ENCODE measurements at places on chromosomes 3 and 15.

GRCh38 chr3:25887907-25888306, 98.0 kb downstream of the OXSM start:
- no peak for DNase-seq

DNA sequence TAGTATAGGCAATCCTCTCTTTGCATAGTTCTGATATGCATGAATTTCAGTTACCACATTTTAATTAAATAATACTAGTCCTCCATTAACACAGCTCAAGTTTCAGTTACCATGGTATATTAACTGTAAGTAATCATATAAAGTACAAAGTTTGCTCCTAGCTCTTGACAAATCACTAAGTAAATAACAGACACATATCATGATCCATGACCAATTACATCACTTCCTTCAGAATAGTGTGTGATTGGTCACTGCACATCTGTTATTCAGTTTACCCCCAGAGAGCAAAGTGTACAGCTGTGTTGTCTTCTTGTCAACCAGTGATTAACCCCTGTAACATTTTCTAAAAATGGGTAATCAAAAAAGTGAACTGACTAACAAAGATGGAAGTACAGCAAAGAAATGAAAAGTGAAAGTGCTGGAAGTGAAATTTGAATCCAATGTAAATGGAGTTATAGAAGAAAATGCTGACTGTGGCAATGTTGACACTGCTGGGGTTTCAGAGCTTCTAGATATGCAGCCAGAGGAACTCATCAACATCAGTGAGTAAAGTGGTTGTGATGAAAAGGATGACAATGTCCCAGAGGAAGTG, 30.2 kb upstream of the LEKR1 start:
- no peak for DNase-seq

- no peak for DNase-seq
These were observed 54.2 kb upstream of the AMOTL2 start for GRCh38 chr3:134428401-134428800.

DNA sequence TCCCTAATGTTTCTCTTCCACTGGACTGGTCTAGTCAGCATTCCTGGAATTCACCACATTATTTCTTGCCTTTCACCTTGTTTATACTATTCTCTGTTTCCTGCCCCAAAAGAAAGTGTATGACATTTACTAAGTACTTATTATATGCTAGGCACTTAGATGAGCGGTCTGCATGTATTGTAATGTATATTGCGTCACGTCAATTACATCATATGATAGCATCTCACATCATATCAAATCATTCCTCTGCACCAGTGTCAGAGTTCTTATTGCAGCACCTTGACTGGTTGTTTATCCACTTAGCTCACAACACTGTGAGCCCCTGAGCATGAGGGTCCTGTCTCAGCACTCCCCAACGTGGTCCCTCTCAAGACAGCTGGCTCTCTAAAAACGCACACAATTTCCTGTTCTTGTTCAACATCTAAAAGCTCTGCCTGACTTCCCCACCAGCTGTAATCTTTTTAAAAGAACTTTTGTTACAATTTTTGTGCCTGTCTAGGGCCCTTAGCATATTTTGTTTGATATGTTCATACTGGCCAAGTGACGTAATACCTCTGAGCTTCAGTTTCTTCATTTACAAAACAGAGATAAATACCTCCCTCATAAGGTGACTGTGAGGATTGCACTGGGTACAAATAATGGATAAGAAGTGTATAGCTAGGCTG, 58.8 kb downstream of the ARHGAP31 start:
- DNase-seq = no peak

- DNase-seq = no peak
These were observed 148.2 kb downstream of the CHSY1 start for GRCh38 chr15:101103598-101103997.

DNA sequence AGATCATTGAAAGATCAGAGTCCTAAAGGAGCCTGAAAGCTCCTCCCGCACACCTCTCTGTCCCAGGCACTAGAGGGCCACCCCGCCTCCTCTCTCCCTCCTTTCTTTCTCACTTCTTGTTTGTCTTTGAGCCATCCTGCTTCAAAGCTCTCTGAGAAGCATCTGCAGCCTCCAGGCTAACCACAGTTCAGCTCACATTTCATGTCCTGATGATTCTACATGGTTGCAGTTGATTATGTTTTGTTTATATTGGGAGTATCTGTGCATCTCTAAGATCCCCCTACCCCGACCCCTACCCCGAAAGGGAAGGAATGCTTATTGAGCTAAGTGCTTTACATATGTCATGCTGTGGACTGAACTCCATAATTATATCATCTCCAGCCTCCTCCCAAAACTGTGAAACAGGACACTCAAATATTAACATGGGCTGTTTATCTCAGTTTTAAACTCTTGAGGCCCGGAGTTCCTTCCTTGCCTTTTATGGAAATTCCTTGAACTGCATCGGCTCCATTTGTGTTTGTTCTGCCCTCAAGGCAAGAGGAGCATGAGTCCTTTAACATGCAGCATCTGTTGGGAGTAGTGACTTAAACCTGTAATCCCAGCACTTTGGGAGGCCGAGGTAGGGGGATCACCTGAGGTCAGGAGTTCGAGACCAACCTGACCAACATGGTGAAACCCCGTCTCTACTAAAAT, 30.9 kb downstream of the MGLL start:
- DNase-seq = peak; percentile 69

DNA sequence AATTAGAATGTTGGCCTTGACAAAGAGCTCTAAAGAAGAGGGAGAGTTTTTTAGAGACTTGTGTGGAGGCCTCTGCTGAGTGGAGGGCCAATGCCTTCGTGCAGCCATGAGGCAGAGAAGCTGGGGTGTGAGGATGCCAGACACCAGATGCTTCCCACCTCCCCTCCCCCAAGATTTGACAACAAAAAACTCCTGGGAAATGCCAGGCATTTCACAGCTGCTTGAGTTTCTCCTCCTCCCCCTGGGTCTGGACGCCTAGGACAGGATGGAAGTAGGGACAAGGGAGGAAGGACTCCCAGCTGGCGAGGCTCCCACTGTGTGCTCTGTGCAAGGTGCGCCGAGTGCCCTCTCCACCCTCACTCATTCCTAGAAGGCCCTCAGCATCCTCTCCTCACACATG, 20.1 kb downstream of the TGM4 start:
- DNase-seq = peak; percentile 37

GRCh38 chr15:96108405-96108804, 222.1 kb upstream of the NR2F2 start:
- DNase-seq = no peak

DNA sequence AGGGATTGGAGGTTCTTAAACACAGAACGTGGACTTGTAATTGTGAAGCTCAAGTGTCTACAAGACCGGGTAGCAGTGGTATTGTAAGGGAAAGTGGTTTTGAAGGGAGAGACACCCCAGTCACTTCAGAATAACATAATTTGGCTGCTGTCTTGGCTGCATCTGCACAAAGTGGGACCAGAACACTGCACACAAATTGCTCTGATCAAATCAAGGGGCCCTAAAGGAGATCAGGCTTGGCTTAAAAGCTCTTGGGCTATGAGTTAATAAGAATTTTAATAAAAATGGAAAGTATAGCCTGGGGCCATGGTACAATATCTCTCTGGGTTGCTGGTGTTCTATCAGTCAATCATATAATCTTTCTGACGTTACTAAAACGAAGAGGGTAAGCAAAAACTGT, 356.1 kb upstream of the ICE2 start:
- DNase-seq = no peak

- DNase-seq = no peak
These were observed 8.0 kb downstream of the TM6SF1 start for GRCh38 chr15:83115410-83115809.

Measured in iPS-NIHi11 (cell line).